ENCODE measurements at places on chromosomes 6 and 20.
A peak's percentile ranks its signal among the peaks of the same experiment; 100 is the strongest.

GRCh38 chr6:105458551-105458950 lies 55.7 kb upstream of the PREP start:
- H3K4me1 ChIP-seq: peaks cover 20% of the 10 kb centered on the region
- no peaks in the 10 kb centered on the region for H3K36me3 ChIP-seq
- no peak for DNase-seq
- no peak overlapping the region for H3K4me3 ChIP-seq

- H3K36me3 ChIP-seq: no peaks in the 10 kb centered on the region
- H3K4me3 ChIP-seq: no peak overlapping the region
- H3K4me1 ChIP-seq: no peaks in the 10 kb centered on the region
- H3K27me3 ChIP-seq: no peaks in the 10 kb centered on the region
- no peak for DNase-seq
Measured at GRCh38 chr20:25042531-25043498, 15.1 kb downstream of the ACSS1 start.

GRCh38 chr6:95693108-95693507 lies 115.8 kb downstream of the MANEA start:
- H3K36me3 ChIP-seq: no peaks in the 10 kb centered on the region
- H3K27ac ChIP-seq: no peak overlapping the region
- DNase-seq: no peak

GRCh38 chr6:70847106-70848084 lies 109.5 kb downstream of the B3GAT2 start:
- no peaks in the 10 kb centered on the region for H3K27me3 ChIP-seq
- no peak for DNase-seq
- H3K36me3 ChIP-seq: no peaks in the 10 kb centered on the region
- no peaks in the 10 kb centered on the region for H3K4me1 ChIP-seq
- H3K4me3 ChIP-seq: no peak overlapping the region

GRCh38 chr6:161543684-161544309 lies 269.9 kb upstream of the AGPAT4 start:
- H3K27me3 ChIP-seq: no peaks in the 10 kb centered on the region
- H3K36me3 ChIP-seq: no peaks in the 10 kb centered on the region
- H3K4me1 ChIP-seq: no peaks in the 10 kb centered on the region
- H3K4me3 ChIP-seq: no peak overlapping the region

DNA sequence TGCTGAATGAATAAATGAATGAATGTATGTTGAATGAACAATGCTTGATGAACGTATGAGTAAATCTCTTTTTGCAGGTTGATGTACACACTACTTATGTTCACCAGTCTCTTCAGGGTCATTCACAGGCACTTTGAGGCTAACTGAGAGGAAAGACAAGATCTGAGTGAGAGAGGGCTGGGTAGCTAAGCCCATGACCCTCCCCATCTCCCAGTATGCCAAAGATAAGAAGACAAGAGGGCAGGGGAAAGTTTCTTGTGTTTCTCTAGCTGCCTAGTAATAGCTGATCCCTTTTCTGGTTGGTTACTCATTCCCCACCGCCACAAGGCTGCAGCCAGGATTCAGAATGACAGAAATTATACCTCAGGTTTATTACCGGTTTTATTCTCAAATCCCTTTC lies 90.7 kb downstream of the CEP57L1 start:
- no peaks in the 10 kb centered on the region for H3K36me3 ChIP-seq
- no peak overlapping the region for H3K4me3 ChIP-seq
- H3K27ac ChIP-seq: no peak overlapping the region
- H3K4me1 ChIP-seq: no peaks in the 10 kb centered on the region

- no peak overlapping the region for H3K27ac ChIP-seq
- DNase-seq: peak; percentile 44
- H3K4me1 ChIP-seq: peaks cover 10% of the 10 kb centered on the region
- H3K27me3 ChIP-seq: no peaks in the 10 kb centered on the region
- H3K36me3 ChIP-seq: no peaks in the 10 kb centered on the region
Measured at GRCh38 chr20:51174536-51174935, 151.6 kb upstream of the KCNG1 start.

GRCh38 chr20:33091693-33092092 lies 12.2 kb downstream of the BPIFB4 start:
- DNase-seq: no peak
- H3K27ac ChIP-seq: no peak overlapping the region
- no peaks in the 10 kb centered on the region for H3K36me3 ChIP-seq
- no peaks in the 10 kb centered on the region for H3K4me1 ChIP-seq
- H3K4me3 ChIP-seq: no peak overlapping the region

GRCh38 chr6:33316603-33317418 lies 733 bp downstream of the ZBTB22 start:
- H3K4me1 ChIP-seq: peaks cover 29% of the 10 kb centered on the region
- peak overlapping the region; percentile 11 for H3K4me3 ChIP-seq
- H3K27me3 ChIP-seq: no peaks in the 10 kb centered on the region
- H3K27ac ChIP-seq: peak overlapping the region; percentile 82

DNA sequence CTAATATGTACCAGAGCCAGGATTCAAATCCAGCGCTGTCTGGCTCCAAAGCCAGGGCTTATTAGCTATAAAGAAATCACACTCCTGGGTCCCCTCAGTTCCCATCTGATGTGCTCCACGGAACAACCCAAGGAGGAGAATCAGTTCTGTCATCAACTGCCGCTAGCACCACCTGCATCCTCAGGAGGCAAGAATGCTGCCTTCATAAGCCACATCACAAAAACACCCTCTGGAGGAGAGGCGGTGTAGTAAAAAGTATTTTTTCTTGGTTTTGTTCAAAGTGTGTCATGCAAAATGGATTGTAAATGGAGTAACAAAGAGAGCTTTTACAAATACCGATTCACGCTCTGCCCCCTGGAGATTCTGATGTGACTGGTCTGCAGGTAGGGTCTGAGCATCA lies 57.1 kb downstream of the TNFRSF21 start:
- H3K36me3 ChIP-seq: peaks cover 70% of the 10 kb centered on the region
- peaks cover 6% of the 10 kb centered on the region for H3K4me1 ChIP-seq
- H3K27me3 ChIP-seq: no peaks in the 10 kb centered on the region
- H3K27ac ChIP-seq: no peak overlapping the region
- DNase-seq: no peak
- H3K4me3 ChIP-seq: no peak overlapping the region

DNA sequence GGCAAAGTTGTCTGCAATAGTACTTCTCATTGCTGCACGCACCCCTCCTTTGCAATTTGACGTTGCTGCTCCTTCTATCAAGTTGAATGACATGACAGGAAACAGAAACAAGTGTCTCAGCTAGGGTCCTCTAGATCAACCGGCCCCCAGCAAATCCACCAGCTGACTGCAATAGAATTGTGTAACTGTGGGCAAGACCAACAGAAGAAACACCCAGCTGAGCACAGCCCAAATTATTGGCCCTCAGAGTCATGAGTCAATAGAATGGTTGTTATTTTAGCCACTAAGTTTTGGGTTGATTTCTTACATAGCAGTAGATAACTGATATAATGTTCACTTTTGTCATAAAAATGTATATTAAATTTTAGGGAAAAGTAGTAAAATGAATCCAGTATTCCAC lies 202.7 kb downstream of the MAFB start:
- H3K27me3 ChIP-seq: no peaks in the 10 kb centered on the region
- no peak for DNase-seq
- H3K4me3 ChIP-seq: no peak overlapping the region
- no peak overlapping the region for H3K27ac ChIP-seq
- H3K4me1 ChIP-seq: peaks cover 14% of the 10 kb centered on the region
- no peaks in the 10 kb centered on the region for H3K36me3 ChIP-seq

DNA sequence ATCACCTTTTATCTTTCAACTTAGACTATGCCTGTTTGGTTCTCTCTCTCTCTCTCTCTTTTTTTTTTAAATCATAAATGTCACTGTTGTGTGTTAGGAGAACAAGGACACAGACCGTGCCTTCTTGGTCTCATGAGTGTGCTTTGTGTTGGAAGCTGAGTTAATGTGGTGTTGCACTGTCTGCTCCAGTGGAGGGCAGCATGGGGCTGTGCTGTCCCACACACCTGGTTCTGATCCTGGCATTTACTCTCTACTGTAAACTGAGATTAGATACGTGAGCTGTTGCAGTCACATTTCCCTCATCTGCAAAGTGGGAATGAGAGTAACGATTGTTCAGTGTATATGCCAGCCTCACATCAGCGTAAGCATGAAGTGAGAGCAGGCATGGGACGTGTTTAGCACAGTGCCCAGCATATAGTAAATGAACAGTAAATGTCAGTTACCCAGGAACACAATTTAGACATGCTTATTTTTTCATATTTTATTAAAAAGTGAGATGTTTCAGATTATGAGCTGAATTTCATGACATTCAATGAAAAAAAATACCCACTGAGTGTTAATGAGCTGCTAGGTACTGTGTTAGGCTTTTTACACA lies 161.1 kb downstream of the FARS2 start:
- no peak overlapping the region for H3K4me3 ChIP-seq
- no peak for DNase-seq
- H3K36me3 ChIP-seq: no peaks in the 10 kb centered on the region
- no peaks in the 10 kb centered on the region for H3K27me3 ChIP-seq
- H3K27ac ChIP-seq: no peak overlapping the region
- no peaks in the 10 kb centered on the region for H3K4me1 ChIP-seq

DNA sequence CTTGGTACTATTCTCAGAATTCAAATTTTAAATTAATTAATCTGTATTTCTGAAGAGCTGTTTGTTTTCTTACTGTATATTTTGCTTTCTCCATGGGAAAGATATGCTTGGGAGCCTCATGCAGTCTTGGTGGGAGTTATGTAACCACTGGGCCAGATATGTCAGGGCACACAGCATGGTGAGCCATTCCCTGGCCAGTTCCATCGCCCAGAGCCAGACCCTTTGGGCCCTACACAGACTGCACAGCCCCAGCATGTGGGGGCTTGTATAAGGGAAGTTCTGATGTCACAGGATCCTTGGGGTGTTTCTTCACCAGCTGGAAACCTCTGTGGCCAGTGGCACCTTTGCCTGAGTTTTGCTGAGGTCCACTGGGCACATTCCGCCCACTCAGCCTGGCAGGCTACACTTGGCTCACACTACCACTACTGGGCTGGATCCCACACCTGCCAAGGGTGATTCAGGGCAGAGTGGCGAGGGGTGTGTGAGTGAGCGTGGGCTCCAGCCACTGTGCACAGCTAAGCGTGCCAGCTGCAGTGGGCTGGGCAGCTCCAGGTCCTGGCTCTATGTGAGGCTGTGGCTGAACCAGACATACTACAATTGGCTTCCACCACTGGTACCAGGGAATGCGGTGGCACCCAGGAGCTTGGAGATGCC lies 293.5 kb downstream of the ARHGAP18 start:
- no peak overlapping the region for H3K27ac ChIP-seq
- H3K4me3 ChIP-seq: no peak overlapping the region
- H3K27me3 ChIP-seq: no peaks in the 10 kb centered on the region
- H3K36me3 ChIP-seq: no peaks in the 10 kb centered on the region

- H3K4me1 ChIP-seq: no peaks in the 10 kb centered on the region
- no peaks in the 10 kb centered on the region for H3K36me3 ChIP-seq
- no peak overlapping the region for H3K4me3 ChIP-seq
- H3K27me3 ChIP-seq: no peaks in the 10 kb centered on the region
- no peak overlapping the region for H3K27ac ChIP-seq
- no peak for DNase-seq
Measured at GRCh38 chr6:18829272-18829870, 442.2 kb downstream of the RNF144B start.

- H3K36me3 ChIP-seq: peaks cover 12% of the 10 kb centered on the region
- no peak for DNase-seq
- H3K27me3 ChIP-seq: no peaks in the 10 kb centered on the region
Measured at GRCh38 chr20:41150664-41151063, 13.3 kb downstream of the PLCG1 start.

DNA sequence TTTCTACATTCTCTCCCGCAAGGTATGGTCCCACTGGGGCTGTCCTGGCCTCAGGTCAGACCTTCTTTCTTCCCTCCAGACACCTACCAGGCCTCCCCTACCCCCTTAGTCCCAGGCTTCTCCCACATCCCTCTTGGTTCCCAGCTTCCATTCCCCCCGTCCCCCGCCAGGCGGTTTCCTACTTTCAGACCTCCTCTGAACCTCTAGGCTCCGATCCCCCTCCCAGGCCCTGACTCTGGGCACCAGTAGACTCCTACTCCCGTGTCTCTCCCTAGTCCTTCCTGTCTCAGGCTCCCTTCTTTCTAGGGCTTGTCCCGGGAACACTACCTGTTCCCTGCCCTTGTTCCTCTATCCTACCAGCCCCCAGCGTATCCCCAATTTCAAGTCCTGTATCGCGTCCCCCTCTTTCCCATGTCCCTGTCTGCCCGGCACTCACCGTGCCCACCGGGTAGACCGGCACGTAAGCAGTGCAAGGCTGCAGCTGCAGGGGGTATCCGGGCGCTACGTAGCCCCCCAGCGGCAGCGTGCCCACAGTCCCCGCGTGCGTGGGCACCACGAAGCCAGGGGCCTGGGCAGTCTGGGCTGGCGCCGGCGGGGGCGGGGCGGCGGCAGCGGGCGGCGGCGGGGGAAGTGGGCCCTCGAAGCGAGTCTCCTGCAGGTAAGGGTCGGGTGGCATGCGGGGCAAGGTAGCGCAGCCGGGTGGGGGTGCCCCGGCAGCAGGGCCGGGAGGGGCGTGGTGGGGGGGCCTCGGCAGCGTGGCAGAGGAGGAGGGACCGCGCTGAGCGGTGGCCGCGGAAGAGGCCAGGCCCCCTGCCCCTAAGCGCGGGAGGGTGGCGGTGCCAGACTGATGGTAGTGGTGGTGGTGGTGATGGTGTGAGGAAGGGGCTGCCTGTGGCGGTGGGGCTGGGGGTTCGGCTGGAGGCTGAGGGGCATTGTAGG lies 1.5 kb downstream of the PRRT1 start:
- peaks cover 6% of the 10 kb centered on the region for H3K4me1 ChIP-seq
- no peaks in the 10 kb centered on the region for H3K27me3 ChIP-seq
- H3K36me3 ChIP-seq: no peaks in the 10 kb centered on the region
- H3K27ac ChIP-seq: no peak overlapping the region

- no peak overlapping the region for H3K4me3 ChIP-seq
- H3K4me1 ChIP-seq: peaks cover 8% of the 10 kb centered on the region
- H3K27me3 ChIP-seq: no peaks in the 10 kb centered on the region
- DNase-seq: no peak
Measured at GRCh38 chr6:15493437-15494168, 169.2 kb downstream of the DTNBP1 start.

DNA sequence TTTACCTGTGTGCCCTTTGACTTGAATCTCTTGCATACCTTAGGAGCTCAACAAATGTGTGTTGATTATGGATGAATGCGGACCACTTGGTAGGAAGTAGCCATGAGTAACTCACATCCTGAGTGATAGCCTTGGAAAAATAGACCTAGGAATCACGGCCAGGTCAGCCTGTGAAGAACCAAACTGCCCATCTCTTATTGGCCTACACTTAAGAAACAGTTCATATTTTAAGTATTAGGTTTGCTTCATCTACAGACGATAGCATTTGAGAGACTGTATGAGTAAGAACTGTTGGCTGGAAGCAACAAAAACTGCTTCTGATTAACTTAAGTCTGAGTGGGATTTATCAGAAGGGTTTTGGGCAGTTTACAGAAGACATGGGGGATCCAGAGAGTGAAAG lies 320.1 kb upstream of the PRND start:
- H3K4me1 ChIP-seq: peaks cover 6% of the 10 kb centered on the region
- no peaks in the 10 kb centered on the region for H3K36me3 ChIP-seq
- H3K27me3 ChIP-seq: no peaks in the 10 kb centered on the region
- DNase-seq: no peak
- no peak overlapping the region for H3K4me3 ChIP-seq

DNA sequence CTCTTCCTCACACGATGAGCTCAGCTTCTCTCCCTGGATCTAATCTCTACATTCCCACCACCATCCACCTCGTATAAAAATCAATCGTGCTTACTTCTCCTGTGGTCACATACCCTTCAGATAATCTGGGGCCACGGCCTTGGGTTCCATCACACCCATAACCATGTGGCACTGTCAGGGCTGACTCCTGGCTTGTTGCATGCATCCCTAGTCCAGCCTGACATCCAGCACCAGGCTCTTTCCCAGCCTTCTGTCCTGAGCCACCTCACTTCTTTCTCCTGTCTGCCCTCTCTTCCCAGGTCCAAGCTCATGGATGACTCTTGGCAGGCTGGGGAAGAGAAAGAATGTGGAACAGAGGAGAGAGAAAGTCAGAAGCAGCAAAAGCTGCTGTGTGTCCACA lies 199.8 kb downstream of the BACH2 start:
- no peak for DNase-seq
- peaks cover 35% of the 10 kb centered on the region for H3K4me1 ChIP-seq
- peak overlapping the region; percentile 99 for H3K27ac ChIP-seq

Measured in RWPE2 (cell line).